Activated CD4-positive, alpha-beta memory T cell treated with anti-CD3 and anti-CD28 coated beads, Interleukin-2, amount 10 ng/mL, durations not matched to agents 7 days and 5 days (primary cell): ENCODE measurements at places on chromosomes 2 and 18. TPM values are rescaled to one million over a fixed set of nuclear protein-coding genes. Genes with fewer than 3 reads are reported as not detected.

Gene PDE1A
- not detected for total RNA-seq

DNA sequence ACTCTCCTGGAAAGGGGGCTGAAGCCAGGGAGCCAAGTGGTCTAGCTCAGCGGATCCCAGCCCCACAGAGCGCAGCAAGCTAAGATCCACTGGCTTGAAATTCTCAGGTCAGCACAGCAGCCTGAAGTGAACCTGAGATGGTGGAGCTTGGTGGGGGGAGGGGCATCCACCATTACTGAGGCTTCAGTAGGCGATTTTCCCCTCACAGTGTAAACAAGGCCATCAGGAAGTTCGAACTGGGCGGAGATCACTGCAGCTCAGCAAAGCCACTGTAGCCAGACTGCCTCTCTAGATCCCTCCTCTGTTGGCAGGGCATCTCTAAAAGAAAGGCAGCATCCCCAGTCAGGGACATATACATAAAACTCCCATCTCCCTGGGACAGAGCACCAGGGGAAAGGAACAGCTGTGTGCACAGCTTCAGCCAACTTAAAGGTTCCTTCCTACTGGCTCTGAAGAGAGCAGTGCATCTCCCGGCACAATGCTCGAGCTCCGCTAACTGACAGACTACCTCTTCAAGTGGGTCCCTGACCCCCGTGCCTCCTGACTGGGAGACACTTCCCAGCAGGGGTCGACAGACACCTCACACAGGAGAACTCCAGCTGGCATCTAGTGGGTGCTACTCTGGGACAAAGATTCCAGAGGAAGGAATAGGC, 282.3 kb upstream of the EPC2 start:
- DNase-seq: no peak
- no peaks in the 10 kb centered on the region for H3K4me1 ChIP-seq
- no peak overlapping the region for H3K27ac ChIP-seq

Gene KYNU
- total RNA-seq: not detected

Gene SATB2
- total RNA-seq: 0.13 TPM

DNA sequence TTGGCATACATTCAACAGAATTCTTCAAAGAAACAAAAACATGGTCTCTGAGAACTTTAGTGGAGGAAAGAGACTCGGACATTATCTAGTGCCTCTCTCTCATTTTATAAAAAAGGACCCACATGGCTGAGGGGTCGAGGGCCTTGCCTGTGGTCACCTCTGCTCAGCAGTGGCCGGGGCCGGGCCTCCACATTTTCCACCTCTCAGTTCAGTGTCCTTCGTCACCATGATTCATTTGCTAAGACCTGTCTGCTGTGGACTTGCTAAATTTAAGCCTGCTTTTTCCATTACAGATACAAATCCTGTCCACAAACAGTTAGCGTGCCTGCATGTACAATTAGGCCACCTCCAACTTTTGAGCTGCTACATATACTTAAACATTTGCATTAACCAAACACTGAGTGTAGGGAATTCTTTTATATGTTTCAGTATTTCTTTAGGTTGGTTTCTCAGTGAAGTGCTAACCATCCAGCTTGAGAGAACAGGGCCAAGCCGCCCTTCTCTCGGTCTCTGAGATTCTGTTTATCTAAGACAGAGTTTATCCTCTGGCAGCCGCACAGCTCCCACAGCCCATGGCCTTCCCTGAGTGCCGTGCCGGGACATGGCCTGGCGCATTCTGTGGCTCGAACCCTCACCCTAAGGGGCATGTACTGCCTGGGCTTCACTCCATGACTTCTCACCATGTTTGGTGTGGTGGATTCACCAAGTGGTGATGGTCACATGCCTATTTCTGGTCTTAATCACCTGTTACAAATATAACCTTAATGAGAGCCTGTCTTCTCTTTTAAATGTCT, 46.2 kb downstream of the COA5 start:
- DNase-seq: no peak
- H3K27me3 ChIP-seq: no peaks in the 10 kb centered on the region
- H3K4me3 ChIP-seq: no peak overlapping the region
- H3K4me1 ChIP-seq: peaks cover 41% of the 10 kb centered on the region
- H3K36me3 ChIP-seq: peaks cover 84% of the 10 kb centered on the region
- no peak overlapping the region for H3K27ac ChIP-seq

GRCh38 chr18:36341944-36342343, 44.4 kb downstream of the FHOD3 start:
- H3K27ac ChIP-seq: no peak overlapping the region
- DNase-seq: no peak
- H3K36me3 ChIP-seq: no peaks in the 10 kb centered on the region
- no peaks in the 10 kb centered on the region for H3K4me1 ChIP-seq
- peaks cover 20% of the 10 kb centered on the region for H3K27me3 ChIP-seq

DNA sequence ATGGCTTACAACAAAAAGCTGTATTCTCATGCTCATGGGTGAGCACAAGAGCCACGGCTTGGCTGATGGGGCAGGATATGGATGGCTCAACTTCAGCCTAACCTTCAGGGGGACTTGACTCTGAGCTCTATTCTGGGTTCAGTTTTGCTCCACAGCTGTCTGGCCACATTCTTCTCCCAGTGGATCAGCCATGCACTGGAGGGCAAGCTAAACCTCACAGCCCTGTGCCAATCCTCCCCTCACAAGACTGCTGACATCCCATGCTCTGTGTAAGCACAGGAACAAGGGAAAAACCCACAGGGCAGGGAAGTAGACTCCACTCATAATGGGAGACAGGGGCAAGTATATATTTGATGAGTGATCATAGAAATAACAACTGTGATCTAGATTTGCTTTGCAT, 35.6 kb downstream of the COPS8 start:
- DNase-seq: no peak
- H3K27me3 ChIP-seq: no peaks in the 10 kb centered on the region
- no peaks in the 10 kb centered on the region for H3K4me1 ChIP-seq
- H3K27ac ChIP-seq: no peak overlapping the region

DNA sequence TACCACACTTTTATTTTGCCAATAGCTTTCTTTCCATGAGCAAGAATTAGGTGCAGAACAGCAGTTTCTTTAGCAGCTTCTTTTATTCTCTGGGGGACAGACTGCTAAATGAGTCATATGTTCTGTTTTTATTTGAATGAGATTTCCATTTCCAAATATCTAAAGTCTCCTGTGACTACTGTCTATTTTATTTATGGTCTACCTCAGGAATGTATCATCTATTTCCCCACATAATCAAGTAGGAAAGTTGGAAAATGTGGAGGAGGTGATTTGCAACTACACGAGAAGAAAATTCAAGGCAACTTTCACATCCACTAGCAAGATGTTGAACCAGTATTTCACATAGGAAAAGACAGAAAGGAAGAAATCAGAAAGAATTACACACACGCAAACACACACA, 139.9 kb upstream of the MEX3C start:
- no peaks in the 10 kb centered on the region for H3K36me3 ChIP-seq
- H3K4me3 ChIP-seq: no peak overlapping the region
- no peaks in the 10 kb centered on the region for H3K4me1 ChIP-seq
- H3K27me3 ChIP-seq: peaks cover 23% of the 10 kb centered on the region

GRCh38 chr2:157625296-157625695, 3.4 kb downstream of the ACVR1C start:
- H3K27ac ChIP-seq: no peak overlapping the region
- H3K36me3 ChIP-seq: no peaks in the 10 kb centered on the region
- H3K4me3 ChIP-seq: no peak overlapping the region
- no peak for DNase-seq
- peaks cover 10% of the 10 kb centered on the region for H3K27me3 ChIP-seq

Gene MEP1B
- total RNA-seq: not detected

Gene NETO1
- total RNA-seq: not detected

DNA sequence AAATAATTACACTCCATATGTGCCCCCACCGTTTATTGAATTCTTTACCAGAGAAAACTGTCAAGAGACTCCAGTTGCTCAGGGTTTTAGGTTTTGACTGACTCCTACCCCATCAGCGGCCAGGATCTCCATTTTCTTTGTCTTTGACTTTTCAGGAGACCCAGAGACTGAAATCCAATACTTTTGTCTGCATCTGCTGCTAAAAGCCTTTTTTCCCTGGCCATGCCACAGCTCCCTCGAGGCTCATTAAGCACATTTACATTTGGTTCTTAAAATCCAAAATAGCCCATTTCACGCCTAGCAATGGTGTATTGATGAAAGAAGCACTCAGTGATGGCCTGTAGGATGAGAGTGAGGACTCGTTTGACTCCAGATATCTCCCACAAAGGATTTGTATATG, 332.6 kb upstream of the ACVR2A start:
- no peak overlapping the region for H3K4me3 ChIP-seq
- no peak for DNase-seq
- no peaks in the 10 kb centered on the region for H3K36me3 ChIP-seq
- no peaks in the 10 kb centered on the region for H3K27me3 ChIP-seq
- H3K27ac ChIP-seq: no peak overlapping the region

DNA sequence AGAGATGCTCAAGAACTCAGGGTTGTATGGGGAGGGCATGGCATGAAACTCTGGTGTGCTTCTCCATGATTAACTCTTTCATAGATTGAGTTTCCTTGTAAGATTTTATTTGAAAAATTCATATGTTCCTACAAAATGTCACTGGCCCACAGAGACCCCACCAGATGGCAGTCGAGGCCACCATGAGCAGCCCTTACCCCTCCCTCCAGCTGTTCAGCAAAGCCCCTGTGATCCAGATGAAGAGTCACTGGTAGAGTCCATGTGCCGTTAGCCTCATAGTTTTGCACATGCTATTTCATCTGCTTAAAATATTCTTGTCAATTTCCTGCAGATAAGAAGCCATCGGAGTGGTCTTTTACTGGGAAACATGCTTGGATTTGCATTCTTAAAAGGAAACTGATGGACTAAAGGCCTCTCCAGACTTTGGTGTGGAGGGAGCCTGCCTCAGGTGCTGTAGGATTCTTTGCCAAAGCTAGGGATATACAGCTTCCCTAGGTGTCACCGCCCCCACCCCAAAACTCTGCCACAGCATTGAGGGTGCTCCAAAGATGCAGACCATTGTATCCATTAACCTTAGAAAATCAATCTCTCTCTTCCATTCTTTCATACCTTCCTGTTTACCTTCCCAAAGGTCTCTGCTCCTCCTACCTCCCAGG, 18.8 kb downstream of the ZNF385B start:
- DNase-seq: no peak
- H3K4me3 ChIP-seq: no peak overlapping the region
- H3K27me3 ChIP-seq: peaks cover 3% of the 10 kb centered on the region
- H3K27ac ChIP-seq: no peak overlapping the region

DNA sequence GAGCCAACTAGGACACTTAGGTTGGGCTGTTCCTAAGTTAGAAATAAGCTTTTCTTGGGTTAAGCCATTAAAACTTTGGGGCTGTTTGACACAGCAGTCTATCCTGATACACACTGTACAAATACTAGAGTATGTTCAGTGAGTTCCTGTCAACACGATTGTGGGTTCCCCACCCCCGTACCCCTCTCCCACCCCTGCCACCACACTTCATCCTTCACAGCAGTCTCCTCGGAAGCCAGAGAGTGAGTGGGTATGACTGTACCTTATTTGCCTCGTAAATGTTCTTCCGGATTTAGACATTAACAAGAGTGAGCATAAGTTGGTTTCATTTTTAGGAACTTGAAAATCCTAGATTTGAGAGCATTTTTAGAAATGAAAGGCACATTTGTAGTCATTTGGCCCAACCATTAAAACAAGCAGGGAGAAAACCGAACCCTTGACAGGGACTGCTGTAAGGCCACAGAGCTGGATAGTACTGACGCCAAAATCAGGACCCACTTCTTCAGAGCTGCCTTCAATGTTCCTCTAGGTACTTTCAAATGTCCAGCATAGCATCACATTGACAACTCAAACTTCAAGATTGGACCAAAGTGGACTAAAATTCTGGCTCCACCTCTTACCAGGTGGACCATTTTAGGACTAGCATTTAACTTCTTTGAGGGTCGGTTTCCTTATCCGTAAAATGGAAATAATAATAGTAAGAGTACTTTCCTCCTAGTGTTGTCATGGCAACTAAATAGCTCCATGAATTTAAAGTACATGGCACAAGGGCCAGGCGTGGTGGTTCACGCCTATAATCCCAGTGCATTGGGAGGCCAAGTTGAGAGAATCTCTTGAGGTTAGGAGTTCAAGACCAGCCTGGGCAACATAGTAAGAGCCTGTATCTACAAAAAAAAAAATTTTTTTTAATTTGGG, 166.3 kb upstream of the SERTAD2 start:
- peak overlapping the region; percentile 89 for H3K27ac ChIP-seq
- H3K4me3 ChIP-seq: peak overlapping the region; percentile 21
- peaks cover 25% of the 10 kb centered on the region for H3K4me1 ChIP-seq

- no peak for DNase-seq
- no peak overlapping the region for H3K27ac ChIP-seq
- no peak overlapping the region for H3K4me3 ChIP-seq
- no peaks in the 10 kb centered on the region for H3K36me3 ChIP-seq
- peaks cover 20% of the 10 kb centered on the region for H3K4me1 ChIP-seq
These were observed 95.6 kb downstream of the SH3BP4 start for GRCh38 chr2:235047171-235048160.

DNA sequence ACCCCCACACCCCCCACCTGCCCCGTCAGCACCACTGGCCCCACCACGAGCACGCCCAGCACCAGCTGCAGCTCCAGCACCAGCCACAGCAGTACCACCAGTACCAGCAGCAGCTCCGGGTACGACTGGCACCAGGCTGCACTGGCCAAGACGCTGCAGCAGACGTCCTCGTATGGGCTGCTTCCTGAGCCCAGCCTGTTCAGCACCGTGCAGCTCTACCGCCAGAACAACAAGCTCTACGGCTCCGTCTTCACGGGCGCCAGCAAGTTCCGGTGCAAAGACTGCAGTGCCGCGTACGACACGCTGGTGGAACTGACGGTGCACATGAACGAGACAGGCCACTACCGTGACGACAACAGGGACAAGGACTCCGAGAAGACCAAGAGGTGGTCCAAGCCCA, 75.3 kb downstream of the TSHZ1 start:
- DNase-seq: no peak
- H3K36me3 ChIP-seq: peaks cover 15% of the 10 kb centered on the region
- no peaks in the 10 kb centered on the region for H3K4me1 ChIP-seq
- H3K4me3 ChIP-seq: no peak overlapping the region
- H3K27me3 ChIP-seq: no peaks in the 10 kb centered on the region

- no peak for DNase-seq
- H3K4me3 ChIP-seq: no peak overlapping the region
- H3K27ac ChIP-seq: no peak overlapping the region
These were observed 90.5 kb downstream of the TMEM18 start for GRCh38 chr2:586641-587076.

Gene CABLES1
- 2.8 TPM for total RNA-seq

Gene TMEM182
- 3.2 TPM for total RNA-seq

Gene BCL2
- total RNA-seq: 109 TPM

Gene CROCC2
- not detected for total RNA-seq
